ENCODE measurements at places on chromosomes 4 and X.
A peak's percentile ranks its signal among the peaks of the same experiment; 100 is the strongest.

DNA sequence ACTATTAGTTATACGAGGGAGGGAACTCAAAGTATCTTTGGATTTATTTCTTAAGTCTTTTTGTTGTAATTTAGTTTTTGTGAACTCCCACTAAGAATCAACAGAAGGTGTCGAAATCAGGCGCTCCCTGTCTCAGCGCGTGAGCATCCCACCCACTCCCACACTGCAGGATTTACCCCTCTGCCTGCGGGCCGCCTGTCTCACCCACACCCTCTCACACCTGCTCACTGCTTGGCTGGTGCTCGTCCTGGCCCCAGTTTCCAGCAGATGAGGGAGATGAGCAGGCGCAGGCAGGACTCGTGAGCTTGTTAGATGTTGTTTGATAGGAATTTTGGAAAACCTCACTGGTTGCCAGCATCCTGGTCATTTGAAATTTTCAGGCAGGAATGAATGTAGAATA lies 20.8 kb upstream of the HGFAC start:
- no peak for DNase-seq

DNA sequence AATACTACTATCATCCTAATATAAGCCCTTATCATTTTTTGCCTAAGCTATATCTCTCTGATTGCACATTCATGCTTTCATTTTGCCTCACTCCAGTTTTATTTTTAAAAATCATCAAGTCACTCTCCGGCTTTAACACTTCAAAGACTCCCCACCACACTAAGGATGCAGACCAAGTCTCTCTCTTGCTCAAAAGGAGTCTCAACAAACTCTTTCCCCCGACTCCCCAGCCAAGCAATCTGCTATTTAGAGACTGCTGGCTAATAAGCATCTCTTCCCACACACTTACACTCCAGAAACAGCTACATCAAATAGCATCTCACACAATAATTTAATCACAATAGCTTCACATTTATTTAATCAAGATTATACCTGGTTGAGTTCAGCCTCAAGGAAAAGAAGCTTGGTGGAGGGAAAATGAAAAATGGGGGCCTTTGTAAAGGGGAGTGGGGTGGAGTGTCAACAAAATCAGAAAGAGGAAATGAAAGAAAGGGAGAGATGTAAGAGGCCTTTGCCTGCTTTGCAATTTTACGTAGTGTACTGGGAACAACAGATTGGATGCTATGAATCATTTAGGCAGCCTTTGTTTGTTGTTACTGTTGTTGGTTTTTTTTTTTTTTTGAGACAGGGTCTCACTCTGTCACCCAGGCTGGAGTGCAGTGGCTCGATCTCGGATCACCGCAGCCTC lies 104.1 kb upstream of the MCF2 start:
- no peak for DNase-seq

DNA sequence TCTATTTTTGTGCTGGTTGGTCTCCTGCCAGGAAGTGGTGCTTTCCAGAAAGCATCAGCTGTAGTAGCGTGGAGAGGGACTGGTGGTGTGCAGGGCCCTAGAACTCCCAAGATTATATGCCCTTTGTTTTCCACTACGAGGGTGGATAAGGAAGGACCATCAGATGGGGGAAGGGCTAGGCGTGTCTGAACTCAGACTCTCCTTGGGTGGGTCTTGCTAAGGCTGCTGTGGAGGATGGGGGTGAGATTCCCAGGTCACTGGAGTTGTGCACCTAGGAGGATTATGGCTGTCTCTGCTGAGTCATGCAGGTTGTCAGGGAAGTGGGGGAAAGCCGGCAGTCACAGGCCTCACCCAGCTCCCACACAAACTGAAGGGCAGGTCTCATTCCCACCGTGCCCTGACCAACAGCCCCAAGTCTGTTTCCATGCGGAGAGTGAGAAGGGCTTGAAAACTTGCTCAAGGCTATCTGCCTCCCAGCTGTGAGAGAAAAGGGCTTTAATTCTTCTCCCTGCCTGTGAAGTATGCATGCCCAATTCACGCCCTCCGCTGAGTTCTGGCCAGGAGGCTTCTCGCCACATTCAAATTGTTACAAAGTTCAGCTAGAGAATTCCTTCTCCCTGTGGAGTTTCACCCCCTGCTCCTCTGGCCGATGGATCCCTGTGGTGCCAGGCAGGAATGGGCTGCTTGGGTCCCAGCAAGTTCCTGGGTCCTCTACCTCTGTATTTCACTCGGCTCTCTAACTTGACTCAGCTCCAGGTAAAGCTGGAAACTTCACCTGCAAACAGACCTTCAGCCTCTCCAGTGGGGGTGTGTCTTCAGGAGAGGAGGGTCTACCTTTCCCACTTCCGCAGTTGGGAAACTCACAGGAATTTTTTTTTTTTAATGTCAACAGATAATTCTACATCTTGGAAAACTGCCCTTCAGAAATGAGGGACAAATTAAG lies 7.7 kb upstream of the CSTF2 start:
- DNase-seq: no peak

- DNase-seq: no peak
Observed at GRCh38 chr4:20532871-20533870, 167.1 kb upstream of the PACRGL start.

DNA sequence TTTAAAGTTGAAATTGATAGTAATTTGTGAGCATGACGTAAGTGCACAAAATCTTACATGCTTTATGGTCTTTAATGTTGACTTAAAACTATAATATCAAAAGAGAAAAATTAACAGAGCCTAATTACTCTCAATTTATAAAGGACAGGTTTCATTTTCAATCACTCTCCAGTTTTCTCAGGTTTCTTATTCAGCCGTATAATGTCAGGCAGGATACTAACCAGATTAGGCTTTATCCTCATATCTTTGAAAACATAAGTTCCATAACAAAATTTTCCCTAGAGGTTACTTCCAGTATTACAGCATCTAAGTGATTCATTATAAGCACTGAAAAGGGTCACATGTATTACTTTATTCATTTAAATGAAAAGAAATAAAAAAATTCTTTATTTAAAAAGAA lies 492.1 kb downstream of the PACRGL start:
- no peak for DNase-seq

DNA sequence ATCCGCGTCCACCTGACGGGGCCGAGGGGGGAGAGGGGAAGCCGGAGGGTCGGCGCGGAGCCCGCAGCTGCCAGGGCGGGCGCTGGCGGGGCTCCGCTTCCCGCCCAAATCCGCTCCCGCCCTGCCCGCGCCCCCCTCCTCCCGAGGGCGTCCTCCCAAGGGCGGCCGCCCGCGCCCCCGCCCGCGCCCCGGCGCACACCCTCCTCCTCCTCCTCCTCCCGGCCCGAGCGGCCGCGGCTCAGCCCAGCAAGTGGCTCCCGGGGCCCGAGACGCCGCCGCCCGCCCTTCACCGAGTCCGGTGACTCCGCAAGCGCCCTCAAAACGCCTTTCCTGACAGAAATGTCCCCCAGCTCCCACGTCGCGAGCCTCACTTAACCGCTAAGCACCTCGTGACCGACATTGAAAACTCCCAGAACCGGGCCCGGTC lies 487 bp downstream of the HMGB2 start:
- peak; percentile 76 for DNase-seq

DNA sequence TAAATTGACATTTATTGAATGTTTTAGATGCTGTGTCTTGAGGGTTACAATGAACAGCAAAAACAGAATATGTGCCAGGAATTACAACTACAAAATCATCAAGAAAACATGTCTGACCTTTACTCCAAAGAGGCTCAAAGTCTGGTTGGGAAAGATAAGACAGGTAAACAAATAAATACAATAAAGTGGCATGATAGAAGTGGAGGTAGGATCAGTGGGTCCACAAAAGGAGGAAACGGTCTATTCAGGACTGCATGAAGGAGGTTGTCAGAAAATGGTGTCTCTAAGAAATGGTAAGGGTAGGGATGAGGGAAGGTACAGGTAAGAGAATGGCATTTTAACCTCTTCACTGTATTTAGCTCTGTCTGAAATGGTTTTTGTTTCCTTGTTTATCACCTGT lies 3.8 kb downstream of the ARHGEF38 start:
- no peak for DNase-seq

GRCh38 chr4:138655286-138655685 lies 360.3 kb upstream of the NOCT start:
- DNase-seq: no peak

- DNase-seq: no peak
Observed at GRCh38 chrX:109812236-109812635, 79.2 kb upstream of the ACSL4 start.

DNA sequence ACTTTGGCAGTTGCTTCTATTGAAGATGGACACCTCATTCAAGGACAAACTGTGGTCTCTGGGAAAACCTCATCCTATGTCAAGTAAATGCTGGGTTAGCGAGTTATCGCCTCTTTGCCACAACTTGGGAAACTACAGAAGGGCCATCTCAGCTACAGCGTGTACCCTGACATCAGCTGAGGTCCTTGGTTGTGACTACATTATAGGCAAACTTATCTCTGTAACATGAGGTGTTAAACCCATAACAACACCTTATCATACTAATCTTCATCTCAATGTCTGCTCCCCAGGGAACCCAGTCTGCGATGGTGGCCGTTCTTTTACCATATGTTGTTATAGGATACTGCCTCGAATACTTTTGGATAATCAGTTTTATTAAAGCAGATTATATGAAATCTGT lies 1862.7 kb downstream of the STIM2 start:
- DNase-seq: no peak

DNA sequence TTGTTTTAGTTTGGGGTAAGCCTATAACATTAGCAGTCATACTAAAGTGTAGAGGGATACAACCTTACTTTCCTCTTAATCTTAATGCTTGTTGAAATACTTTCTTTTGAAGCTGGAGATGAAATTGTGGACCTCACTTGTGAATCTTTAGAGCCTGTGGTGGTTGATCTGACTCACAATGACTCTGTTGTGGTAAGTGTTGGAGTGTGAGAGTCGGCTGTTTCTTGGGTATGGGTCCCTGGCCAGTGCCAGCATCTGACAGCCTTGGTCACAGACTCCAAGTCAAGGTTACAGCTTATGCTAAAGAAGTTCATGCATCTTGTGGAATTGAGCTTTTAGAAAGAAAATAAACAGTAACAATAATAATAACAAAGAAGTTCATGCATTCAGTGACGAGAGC lies 31.6 kb downstream of the RNF4 start:
- DNase-seq: no peak

GRCh38 chrX:10121787-10122186 lies 35.0 kb upstream of the CLCN4 start:
- DNase-seq: no peak

Data from right hindlimb (tissue), 1 donor.